NCI-H1436 treated with DMSO at 0.1 percent for 48 hours (cell line): ENCODE measurements at places on chromosomes 7 and 10.
A peak's percentile ranks its signal among the peaks of the same experiment; 100 is the strongest.

DNA sequence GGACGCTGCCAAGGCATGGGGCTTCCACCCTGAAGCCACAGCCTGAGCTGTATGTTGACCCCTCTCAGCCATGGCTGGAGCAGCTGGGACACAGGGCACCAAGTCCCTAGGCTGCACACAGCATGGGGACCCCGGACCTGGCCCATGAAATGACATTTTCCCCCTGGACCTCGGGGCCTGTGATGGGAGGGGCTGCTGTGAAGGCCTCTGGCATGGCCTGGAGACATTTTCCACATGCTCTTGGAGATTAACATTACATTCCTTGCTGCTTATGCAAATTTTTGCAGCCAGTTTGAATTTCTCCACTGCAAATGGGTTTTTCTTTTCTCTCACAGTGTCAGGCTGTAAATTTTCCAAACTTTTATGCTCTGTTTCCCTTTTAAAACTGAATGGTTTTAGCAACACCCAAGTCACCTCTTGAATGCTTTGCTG, 463.6 kb downstream of the ZWINT start:
- no peak for DNase-seq

- no peak for DNase-seq
These were observed 43.8 kb downstream of the PTPN12 start for GRCh38 chr7:77580762-77581350.

DNA sequence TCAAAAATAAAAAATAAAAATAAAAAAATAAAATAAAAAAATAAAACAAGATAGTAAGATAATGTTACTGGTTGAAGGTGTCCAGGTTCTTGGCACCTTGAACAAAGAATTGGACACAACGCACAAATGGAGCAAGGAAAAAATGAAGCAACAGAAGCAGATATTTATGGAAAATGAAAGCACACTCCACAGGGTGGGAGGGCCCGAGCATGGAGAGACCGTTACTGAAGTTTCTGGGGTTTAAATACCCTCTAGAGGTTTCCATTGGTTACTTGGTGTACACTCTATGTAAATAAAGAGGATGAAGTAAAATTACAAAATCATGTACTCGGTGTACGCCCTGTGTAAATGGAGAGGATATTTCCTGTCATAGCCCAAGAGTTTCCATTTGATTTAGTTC, 15.7 kb upstream of the PFKP start:
- DNase-seq, result no peak

- peak; percentile 15 for DNase-seq
These were observed 38.6 kb upstream of the SFRP5 start for GRCh38 chr10:97810446-97810845.

DNA sequence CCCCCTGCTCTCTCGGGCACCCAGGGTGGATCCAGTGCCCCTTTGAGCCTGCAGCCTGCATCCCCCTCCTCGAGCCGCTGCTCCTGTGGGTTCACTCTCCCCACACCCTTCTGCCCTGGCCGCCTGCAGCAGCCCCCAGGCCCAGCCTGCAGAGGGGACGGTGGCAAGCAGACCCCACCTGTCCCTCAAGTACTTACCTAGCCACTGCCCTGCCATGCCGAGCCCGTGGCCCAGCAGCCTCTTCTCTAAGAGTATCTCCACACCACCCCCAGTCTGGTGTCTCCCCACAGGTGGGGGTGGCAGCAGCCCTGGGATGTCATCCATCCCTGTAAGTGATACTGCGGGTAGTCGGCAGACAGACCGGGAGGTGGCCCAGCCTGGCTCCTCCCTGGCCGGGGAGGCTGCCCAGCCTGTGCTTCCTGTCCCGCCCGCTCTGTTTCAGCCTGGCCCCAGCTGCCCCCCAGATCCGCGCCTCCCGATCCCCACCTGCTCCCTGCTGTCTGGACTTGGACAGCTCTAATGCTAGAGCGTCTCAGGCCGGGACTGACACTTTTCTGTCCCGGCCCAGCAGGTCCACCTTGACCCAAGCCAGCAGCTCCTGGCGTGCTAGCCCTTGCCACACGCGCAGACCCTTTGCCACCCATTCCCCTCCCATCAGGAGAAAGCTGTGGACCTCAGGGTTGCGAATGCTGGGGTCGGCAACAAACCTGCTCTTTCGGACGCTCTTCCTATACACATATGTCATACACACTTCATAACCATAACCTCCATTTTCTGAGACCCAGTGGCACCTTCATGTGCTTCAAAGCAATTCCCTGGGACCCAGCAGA, 25.0 kb downstream of the YKT6 start:
- DNase-seq, result no peak

DNA sequence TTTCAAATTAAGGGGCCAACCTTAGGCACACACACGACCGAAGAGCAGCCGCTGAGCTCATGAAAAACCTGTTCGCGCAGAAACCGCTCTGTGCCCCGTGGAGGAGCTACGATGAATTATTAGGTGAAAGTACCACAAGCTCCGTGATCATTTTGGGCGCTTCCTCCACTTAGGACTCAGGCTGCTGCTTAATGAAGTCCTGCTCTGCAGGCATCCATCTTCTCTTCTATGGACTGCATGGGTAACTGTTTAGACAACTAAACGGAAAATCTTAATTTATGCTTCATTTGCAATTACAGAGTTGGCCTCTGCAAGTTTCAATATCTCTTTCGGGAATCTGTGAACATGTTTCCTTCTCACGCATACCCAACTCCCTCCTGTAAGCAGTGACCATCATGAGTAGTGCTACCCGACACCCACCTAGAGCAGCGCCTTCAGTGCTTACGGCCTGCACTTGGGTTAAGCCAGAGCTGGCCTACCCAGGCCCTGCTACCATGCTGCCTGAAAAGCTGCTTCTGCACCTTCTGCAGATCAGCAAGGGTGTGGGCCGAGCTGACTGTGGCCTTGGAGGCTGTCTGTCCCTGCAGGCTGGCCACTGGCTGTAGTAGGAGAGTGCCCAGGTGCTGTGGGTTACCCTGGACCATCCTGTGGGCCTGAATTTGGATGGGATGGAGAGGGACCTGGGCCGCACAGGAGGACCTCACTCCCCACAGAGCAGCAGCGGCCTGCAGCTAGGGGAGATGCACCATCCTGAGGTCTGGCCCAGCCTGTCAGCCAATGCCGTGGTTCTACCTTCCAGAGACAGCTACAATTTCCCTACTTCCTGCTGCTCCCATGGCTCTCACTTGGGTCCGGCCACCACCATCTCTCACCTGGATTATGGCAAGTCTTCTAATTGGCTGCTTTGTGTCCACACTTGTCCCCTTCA, 36.0 kb downstream of the GNA12 start:
- DNase-seq, result no peak

DNA sequence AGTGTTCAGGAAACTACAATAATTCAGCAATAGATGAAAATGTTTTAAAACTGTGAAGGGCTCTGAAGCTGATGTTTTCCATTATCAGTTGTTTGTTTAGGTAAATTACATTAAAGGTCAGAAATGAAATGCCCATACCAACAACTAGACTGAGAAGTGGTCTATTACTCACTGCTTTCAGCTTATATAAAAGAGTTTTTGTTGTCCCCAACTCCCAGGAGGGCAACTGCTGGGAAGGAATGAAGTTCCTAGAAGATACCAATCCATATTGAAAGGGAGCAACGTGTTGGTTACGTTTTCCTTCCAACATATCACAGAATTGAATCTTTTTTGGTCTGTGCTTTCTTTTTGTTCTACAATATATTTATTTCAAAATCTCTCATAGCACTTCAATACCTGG, 330.6 kb upstream of the LRRN3 start:
- DNase-seq, result no peak

GRCh38 chr10:94197241-94197640, 165.5 kb downstream of the NOC3L start:
- no peak for DNase-seq

DNA sequence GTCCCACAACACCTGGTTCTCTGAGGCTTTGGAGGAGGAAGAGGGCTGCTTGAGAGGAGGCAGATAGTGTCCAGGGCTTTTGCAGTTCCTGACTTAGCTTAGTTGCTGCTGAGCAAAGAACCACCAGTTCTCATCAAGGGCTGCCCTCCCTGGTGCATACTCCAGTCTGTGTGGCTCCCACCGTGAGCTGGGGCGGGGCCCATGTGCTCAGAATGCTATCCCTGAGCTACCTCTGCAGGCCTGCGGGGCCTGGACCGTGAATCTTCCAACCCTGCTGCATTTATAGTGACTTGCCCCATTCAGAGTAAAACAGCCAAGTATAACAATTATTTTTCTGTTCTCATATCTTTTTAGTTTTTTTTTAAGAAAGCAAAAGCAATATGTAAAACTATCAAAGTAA, 49.2 kb downstream of the TACR2 start:
- DNase-seq, result no peak

DNA sequence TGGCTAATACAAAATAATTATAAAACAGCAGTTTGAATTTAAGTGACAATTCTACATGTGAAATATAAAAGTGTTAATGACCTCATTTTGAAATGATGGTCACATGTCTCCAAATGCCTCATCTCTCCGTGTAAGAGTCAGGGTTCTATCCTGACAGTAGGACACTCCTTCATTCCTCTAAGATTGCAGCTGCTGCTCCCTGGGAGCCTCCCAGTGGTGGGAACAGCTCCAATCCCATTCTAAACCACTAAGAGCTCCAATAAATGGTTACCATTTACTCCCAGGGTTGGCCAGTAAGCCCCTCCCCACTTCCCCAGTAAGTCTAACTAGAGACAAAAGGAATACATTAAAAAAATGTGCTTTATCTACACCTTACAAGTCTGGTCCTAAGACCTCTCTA, 344.6 kb upstream of the AOAH start:
- DNase-seq, result no peak

- no peak for DNase-seq
These were observed 80.5 kb downstream of the ADAM22 start for GRCh38 chr7:88014581-88014980.

DNA sequence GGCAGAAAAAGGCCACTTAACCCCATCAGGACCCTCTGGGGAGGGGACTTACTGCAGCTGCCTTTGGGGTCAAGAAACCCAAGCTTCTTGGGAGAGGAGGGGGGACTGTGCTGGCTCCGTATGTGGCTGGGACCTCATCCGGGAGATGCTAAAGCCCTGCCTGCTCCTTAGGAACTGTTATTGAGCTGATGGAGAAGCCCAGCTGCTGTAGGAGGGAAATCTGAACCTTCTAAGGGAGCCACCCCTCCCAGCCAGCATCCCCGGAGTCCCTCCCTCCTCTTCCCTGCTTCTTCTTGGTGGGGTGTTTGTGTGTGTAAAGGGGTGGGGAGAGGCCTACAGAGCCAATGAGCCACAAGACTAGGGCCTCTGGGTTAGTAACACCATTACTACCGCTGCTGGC, 8.2 kb downstream of the KCNIP2 start:
- no peak for DNase-seq

GRCh38 chr10:121437596-121437995, 160.6 kb downstream of the FGFR2 start:
- no peak for DNase-seq

DNA sequence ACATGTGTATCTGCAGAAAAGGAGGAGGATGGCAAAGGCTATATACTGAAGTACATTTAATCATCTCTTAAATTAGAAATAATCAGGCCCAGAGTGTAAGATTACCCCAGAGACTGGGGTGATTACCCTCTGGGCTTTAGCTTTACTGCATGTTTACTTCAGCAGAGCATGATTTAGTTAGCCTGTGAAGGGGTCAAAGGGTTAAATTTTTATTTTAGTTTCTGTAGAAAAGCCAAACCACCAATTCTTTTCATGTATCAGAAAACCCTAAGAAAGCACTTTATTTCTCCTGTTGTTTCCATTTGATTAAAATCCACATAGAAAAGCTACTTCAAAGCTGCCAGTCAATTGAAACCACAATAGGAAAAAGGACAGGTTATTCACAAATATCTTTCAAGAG, 101.5 kb upstream of the LSM8 start:
- DNase-seq, result no peak

GRCh38 chr7:41206267-41206666, 496.6 kb downstream of the INHBA start:
- DNase-seq, result no peak

DNA sequence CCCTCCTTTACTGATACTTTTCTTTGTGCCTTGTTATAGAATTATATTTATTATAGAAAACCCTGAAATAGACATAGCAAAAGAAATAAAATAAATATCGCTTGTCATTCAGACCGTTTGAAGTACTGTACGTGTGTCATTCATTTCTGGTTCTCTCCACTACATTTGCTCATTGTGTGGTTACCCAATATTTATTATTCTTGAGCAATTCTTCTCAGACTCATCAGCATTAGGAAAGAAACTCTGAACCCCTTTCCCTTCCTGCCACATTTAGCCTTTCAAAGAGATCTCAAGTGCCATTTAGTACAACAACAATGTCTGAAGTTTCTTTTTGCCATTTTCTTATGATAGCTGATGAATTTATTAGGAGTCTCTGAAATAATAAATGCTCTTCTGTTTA, 154.1 kb downstream of the KIAA1217 start:
- no peak for DNase-seq

DNA sequence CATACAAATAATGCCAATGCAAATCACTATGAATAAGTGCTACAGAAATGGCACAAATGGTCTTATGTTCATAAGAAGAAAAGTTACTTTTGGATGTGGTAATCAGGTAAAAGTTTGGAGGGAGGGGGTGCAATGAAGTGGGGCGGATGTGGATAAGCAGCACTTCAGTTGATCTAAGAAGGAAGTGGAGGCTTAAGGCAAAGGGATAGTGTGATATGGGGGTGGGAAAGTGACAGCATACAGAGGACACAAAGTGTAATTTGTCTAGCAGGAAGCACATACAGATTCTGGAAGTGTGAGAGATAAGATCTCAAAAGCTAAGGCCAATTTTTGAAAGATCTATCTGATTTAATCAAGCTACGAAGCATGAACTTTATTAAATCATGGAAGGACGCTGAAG, 6.3 kb downstream of the BET1 start:
- no peak for DNase-seq

GRCh38 chr10:69382382-69383117, 34.2 kb downstream of the TACR2 start:
- no peak for DNase-seq

DNA sequence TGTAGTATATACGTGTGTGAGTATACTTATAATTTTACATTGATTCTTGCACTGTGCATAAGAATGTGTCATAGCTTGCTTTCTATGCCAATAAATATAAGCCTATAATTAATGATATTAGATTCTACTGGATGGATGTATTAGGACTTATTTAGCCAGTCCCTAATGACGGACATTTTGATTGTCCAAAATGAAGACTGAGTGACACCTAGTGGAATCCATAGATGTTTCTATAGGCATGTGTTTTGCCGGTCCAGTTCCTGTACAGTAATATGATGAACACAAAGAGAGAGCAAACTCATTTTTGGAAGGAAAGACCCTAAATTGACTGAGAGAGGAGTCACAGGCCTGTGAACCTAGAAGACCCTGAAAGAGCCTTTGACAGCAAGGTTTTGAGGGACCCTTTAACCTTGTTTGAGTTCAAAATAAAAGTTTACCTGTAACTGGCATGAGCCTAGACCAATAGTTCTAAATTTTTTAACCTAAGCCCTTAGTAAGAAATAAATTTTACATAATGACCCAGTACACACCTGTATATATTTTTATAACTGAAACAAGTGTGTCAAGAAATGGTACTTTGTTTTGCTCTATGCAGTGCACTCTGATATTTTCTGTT, 42.4 kb upstream of the AGBL3 start:
- DNase-seq, result no peak

DNA sequence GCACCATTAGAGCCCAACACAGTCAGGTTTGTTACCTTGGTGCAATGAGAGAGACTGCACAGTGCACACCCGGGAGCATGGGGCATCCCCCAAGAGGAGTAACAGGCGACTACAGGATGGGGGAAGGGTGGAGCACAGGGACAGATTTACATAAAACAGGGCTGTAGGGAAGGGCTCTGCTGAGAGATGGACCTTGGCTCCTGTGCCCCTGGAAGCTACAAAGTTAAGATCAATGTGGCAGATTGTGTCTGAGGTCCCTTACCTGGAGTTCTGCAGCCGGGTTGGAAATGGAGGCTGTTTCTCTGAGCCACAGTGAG, 13.7 kb upstream of the SLC18A3 start:
- DNase-seq, result no peak
